ENCODE measurements at places on chromosomes 1 and 21.

GRCh38 chr1:109786531-109787021 lies 22.9 kb upstream of the EPS8L3 start:
- no peak for DNase-seq

- DNase-seq, result no peak
These were observed 5.5 kb downstream of the SLFNL1 start for GRCh38 chr1:41015897-41016470.

GRCh38 chr1:25462732-25463131 lies 32.0 kb downstream of the MACO1 start:
- DNase-seq, result no peak

DNA sequence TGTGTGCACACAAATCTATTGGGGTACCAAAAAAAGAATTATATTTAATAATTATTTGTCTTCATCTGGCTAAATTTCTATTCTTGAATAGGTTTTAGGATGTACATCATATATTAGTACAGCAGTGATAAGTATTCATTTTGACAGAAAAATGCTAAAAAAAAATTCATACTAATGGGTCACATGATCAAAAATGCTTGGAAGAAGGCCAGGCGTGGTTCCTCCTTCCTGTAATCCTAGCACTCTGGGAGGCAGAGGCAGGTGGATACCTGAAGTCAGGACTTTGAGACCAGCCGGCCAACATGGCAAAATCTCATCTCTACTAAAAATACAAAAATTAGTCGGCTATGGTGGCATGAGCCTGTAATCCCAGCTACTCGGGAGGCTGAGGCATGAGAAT lies 26.9 kb upstream of the PTGFRN start:
- DNase-seq, result no peak

GRCh38 chr1:9294910-9295636 lies 2.4 kb downstream of the SPSB1 start:
- peak; percentile 22 for DNase-seq
